Stimulated activated CD8-positive, alpha-beta memory T cell treated with anti-CD3 and anti-CD28 coated beads, Interleukin-15, amount 100 ng/mL, for 24 hours (primary cell): ENCODE measurements at places on chromosomes 13 and 19.

DNA sequence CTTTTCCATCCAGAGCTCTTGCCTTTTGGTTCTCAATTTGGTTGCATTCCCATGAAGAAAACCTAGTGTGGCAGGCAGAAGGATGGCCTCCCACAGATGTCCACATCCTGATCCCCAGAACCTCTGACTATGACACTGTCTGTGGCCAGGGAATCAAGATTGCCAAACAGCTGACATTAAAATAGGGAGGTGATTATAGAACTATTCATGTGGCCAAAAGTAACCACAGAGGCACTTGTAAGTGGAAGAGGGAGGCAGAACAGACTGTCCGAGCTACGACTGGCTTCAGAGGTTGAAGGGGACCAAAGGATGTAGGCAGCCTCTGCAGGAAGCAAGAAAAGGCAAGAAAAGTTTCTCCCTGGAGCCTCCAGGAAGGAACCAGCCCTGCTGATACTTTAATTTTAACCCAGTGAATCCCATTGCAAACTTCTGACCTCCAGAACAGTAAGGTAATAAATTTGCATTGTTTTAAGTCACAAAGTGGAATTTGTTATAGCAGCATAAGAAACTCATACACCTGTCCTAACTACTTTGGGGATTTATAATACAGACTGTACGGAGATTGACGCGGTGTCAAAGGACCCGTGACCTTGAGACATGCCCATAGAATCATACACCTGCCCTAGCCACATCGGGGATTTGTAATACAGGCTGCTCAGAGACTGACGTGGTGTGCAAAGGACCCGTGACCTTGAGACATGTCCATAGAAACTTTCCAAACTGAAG lies 106.5 kb downstream of the ATP11A start:
- no peak for DNase-seq

DNA sequence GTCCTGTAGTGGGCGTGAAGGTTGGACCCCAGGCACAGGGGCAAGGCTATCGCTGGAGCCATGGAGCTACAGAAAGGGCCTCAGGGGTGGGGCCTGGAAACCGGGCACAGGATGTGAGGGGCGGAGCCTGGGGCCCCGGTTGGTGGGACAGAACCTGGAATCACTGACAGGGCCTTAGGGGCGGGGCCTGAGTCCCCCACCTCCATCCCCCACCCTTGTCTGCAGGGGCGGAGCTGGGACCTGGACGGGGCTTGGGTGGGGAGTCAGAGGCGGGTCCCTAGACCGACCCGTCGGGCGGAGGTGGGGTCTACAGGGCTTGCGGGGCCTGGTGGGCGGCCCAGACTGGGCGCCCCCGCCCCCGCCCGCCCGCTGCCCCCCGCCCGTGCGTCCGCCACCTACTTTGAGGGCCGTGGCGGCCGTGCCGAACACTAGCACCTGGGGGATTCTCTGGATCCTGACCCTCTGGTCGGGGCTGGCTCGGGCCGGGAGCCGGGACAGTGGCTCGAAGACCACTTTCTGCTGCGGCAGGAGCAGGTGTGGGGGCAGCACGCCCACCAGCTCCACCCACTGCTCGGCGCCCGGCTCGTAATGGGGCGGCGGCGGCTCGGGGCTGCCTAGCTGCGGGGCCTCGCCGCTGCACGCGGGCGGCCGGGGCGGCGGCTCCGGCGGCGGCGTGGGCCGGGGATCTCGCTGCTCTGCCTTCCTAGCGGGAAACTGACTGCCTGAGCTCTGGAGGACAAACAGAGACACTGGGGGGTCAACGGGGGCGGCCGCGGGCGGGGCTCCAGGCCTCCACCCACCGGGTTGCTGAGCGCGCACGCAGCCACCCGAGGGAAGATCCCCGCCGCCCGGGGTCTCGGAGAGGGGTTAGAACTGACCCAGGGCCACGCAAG lies 26.3 kb downstream of the DCAF15 start:
- DNase-seq = no peak

DNA sequence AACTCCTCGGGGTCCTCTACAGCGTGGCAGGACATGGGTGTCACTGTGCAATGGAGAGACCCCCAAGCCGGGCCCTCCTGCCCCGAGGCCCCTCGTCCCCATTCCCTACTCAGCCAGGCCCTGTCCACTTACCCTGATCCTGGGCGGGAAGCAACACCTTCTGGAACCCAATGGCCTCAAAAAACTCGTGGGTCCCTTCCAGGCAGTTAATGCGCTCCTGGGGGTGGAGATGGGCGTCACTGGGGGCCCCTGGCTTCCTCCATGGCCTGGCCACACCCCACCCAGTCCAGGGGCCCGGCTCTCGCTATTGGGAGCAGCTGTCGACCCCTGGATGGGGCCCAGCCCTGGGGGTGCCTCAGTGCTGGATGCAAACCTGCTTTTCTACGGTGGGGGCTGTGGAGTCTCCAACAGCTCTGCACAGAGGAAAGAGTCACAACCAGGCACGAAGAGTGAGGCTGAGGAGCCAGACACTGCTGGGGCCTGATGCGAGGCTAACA lies 10.8 kb downstream of the UBXN6 start:
- no peak for DNase-seq

- DNase-seq = no peak
These were observed 111.7 kb downstream of the MIPEP start for GRCh38 chr13:23777575-23777870.

DNA sequence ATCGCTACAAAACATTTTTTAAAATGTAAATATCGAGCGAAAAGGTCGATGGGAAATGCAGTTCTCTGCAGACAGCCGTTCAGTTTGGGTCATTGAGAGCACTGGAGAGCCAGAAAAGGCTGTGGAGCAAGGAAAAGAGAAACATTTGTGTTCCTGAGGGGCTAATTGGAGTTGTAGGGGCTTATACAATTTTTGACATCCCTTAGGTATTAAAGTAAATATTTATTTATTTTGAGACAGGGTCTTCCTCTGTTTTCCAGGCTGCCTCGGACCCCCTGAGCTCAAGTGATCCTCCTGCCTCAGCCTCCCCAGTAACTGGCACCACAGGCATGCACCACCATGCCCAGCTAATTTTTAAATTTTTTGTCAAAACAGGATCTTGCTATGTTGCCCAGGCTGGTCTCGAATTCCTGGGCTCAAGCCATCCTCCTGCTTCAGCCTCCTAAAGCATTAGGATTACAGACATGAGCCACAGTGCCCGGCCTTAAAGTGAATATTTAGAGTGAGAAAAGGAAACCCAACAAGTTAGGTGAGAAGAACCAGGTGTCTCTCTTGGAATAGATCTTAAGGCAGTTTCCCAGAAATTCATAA lies 825 bp upstream of the YIF1B start:
- DNase-seq = no peak

GRCh38 chr13:35496761-35497386 lies 20.4 kb upstream of the MAB21L1 start:
- no peak for DNase-seq

GRCh38 chr13:101116341-101116740 lies 300.0 kb downstream of the NALCN start:
- DNase-seq = no peak

GRCh38 chr13:91716436-91717065 lies 318.1 kb downstream of the GPC5 start:
- no peak for DNase-seq

DNA sequence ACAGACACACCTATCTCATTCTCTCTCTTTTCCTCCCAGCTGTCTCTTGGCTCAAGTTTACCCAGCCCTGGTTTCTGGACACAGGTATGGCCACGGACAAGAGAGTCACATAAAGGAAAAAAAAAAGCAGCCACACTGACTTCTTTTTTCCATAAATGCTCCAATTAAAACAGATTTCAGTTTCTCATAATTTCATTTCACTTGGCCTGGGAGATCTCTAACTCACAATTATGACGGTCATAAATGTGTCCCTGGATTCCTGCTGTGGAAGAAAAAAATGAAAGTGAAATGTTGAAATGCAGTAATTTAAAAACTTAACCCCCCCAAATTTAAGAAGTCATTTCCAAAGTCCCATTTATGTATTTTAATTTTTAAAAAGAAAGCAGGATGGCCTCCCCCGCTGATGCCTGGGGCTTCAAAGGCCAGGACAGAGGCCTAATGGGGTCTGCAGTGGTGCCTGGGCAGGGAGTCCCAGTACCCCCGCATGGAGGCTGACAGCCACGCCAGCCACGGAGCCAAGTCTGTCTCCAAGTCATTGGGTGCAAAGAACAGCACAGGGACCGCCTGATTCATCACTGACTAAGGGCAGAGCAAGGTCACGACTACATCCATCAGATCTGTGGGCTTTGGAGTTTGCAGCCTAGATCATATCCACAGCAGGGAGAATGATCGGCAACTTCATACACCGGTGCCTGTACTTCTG lies 79.7 kb downstream of the TSHZ3 start:
- no peak for DNase-seq

- no peak for DNase-seq
These were observed 16.2 kb upstream of the FREM2 start for GRCh38 chr13:38670627-38671026.

DNA sequence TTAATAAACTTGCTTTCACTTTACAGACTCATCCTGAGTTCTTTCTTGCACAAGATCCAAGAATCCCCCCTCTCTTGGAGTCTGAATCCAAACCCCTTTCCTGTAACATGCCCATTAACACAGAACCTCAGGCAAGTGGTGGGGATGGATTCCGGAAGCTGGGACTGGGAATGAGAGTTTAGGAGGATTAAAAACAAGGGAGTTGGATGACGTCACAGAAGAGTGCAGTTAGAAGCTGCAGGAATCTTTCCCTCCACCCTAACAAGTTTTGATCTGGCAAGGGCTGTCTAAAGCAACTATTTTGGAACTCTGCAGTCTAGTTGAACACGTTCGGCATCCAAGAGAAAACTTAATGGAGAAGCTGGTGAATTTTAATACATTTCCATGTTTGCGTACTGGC lies 48.2 kb upstream of the PEPD start:
- no peak for DNase-seq

GRCh38 chr13:92074658-92075057 lies 676.2 kb downstream of the GPC5 start:
- DNase-seq = no peak

GRCh38 chr13:40096357-40096901 lies 441.0 kb downstream of the COG6 start:
- no peak for DNase-seq

DNA sequence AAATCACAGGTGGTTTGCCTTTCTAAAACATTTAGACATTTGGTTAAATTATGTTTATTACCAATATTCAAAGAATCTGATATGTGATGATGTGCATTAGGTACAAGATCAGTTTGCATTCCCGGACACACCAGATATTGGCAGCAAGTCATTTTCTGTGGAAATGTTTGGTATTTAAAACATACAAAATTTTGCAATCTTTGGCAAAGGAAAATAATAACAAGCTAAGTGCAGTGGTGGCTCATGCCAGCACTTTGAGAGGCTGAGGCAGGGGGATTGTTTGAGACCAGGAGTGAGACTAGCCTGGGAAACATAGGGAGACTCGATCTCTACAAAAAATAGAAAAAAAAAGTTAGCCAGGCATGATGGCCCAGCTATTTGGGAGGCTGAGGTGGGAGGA lies 29.1 kb upstream of the TSC22D1 start:
- DNase-seq = no peak

DNA sequence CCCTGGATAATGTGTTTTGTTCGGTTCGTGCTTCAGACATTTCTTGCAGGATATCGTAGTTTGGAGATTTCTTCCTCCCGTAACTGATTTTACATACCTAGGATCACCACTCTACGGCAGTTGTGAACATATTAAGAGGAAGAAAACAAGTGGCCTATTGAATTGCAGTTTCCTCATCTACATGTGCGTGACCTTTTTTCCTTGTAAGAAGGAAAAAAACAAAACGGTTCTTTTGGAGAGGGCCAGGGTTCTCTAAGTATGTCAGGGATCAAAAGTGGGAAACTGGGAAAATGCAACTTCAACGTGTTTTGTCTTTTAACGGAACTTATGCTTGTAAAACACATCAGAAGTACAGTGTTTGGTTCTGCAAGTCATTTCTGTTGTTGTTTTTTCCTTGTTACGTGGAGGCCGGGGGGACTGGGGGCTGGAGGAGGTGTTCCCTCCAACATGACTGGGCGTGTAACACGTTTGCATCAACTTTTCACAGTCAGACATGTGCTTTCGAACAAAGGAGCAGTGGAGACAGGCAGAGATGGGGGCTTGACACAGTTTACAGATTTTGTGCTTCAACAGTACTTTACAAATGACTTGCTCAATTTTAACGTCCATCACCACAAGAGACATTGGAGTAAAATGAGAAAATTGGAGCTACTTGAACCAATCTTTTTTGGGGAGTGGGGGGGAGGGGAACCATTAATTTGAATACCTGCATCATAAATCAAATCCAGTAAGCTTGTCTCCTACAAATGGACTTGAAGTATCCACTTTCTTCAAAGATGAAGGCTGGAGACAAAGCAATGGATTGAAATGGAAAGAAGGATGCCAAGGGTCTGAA lies 3.8 kb downstream of the ZC3H4 start:
- DNase-seq = no peak

- no peak for DNase-seq
These were observed 1692.9 kb upstream of the SLC10A2 start for GRCh38 chr13:104759069-104759468.

- no peak for DNase-seq
These were observed 109.5 kb downstream of the PDS5B start for GRCh38 chr13:32695602-32696250.

DNA sequence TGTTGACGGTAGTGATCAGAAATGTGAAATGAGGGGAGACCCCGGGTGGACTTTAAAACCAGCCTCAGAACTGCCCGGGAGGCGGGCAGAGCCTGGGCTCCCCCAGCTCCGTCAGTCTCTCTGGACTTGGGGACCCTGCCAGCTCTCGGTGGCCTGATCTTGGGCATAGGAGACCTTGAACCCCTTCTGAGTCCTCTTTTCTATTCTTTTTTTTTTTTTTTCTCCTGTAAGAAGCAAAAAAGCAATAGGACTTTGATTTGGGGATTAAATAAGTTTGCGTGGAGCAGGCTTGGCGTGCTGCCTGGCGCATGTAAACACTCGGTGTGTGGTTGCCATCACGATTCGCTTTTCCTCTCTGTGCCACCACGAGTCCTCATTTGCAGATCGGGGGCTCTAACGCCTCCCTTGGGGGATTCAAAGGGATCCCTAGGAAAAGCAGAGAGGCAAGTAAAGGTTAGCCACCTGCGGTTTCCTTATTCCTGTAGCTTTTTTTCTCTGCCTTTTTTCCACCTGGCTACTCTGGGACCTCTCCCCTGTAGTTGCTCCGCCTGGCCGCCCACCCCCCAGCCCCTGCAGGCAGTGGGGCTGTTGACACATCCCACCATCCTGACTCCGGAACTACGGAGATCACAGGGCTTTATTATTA lies 1.3 kb downstream of the SAFB start:
- no peak for DNase-seq

DNA sequence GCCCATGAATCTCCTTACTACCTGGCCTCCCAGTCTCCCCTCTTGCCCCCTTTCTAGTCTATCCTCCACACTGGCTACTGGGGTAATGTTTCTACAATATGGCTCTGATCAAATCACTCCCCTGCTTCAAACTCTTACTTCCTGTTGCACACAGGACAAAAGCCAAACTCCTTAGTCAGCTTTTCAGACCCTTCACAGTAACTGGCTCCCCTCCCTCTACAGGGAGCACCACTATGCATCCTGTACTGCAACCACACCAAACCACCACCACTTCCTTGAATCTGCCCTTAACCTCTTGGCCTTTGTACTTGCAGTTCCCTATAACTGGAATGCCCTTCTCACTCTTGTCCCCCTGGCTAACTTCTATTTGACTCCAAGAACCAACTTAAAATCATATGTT lies 32.2 kb downstream of the DEDD2 start:
- DNase-seq = no peak
